ENCODE measurements at places on chromosomes 4 and X.

DNA sequence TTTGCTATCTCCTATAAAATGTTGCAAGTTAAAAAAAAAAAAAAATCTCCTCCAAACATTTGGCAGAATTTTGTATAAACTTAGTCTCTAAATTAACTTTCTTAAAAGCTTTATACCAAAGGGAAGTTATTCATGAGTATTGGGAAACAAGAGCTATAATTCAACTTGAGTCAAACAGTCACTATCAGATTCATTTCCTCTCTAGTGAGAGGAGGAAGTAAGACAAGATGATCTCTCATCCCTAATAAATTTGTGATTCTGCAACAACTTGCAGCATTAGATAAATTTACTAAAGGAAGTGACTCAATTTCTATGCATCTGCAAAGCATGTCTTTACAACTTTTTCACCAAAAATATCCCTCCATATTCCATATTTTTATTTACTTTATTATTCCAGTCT is 135.4 kb upstream of the GNPDA2 start:
- no peak overlapping the region for H3K27ac ChIP-seq
- no peak for DNase-seq
- H3K4me1 ChIP-seq, result no peaks in the 10 kb centered on the region

DNA sequence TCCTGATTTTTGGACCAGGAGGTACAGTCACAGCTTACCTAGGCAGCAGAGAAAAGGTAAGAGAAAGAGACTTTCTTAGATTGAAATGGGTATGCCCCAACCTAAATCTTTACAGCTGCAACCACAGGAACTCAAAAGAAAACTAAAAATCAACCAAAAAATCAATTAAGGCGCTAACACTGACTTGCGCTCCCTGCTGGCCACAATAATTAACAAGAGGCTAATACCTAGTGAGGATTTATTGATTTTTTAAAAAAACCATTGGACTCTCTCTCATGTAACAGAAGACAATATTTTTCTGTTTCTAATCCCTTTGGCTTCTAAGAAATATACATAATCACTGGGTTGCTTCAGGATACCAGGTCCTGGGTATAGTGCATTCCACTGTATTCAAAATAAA is 153.9 kb upstream of the TENM3 start:
- H3K4me3 ChIP-seq, result no peak overlapping the region
- no peak overlapping the region for H3K27ac ChIP-seq
- no peaks in the 10 kb centered on the region for H3K27me3 ChIP-seq
- no peaks in the 10 kb centered on the region for H3K36me3 ChIP-seq
- H3K4me1 ChIP-seq, result no peaks in the 10 kb centered on the region
- DNase-seq, result no peak

GRCh38 chr4:825063-825970 is 612 bp downstream of the CPLX1 start:
- H3K4me1 ChIP-seq, result peaks cover 12% of the 10 kb centered on the region
- H3K27ac ChIP-seq, result no peak overlapping the region
- no peak for DNase-seq
- no peaks in the 10 kb centered on the region for H3K36me3 ChIP-seq
- no peak overlapping the region for H3K4me3 ChIP-seq

DNA sequence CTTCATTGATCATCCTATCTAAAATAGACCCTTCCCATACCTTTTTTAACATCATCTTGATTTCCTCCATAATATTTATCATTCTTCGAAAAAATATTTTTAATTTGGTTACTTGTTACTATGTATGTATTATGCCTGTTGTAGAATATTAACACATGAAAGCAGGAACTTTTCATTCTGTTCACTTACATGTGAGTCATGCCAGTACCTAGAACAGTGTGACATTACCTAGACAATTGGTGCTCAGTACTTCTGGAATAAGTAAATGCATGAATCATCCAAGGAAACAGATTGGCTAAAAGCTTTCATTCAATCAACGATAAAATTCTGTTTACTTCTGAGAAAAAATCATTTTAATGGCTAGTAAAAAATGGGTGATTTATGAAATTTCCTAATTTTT is 76.4 kb downstream of the CXXC4 start:
- DNase-seq, result no peak
- H3K4me1 ChIP-seq, result no peaks in the 10 kb centered on the region
- H3K27ac ChIP-seq, result no peak overlapping the region

GRCh38 chr4:154939851-154940250 is 158.8 kb downstream of the RBM46 start:
- DNase-seq, result no peak
- H3K27me3 ChIP-seq, result no peaks in the 10 kb centered on the region
- no peak overlapping the region for H3K27ac ChIP-seq
- H3K36me3 ChIP-seq, result no peaks in the 10 kb centered on the region
- no peaks in the 10 kb centered on the region for H3K4me1 ChIP-seq
- no peak overlapping the region for H3K4me3 ChIP-seq

DNA sequence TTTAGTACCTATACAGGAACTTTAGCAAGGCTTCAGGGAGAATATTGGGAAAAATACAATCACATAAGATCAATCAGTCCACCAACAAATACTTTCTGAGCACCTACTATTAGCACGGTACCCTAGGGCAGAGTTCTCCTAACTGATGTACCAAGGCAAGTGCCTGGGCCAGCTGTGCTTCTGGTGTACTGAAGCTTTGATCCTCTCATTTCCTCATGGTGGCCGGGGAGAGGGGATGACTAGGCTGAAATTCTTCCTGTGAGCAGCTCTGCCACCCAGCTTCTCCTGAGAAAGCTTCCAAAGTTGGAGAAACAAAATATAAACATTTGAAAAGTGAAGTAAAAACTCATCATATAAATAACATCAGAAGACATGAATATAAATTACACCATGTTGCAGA is 49.3 kb upstream of the ATOH1 start:
- H3K36me3 ChIP-seq, result no peaks in the 10 kb centered on the region
- no peaks in the 10 kb centered on the region for H3K27me3 ChIP-seq
- no peaks in the 10 kb centered on the region for H3K4me1 ChIP-seq
- no peak overlapping the region for H3K4me3 ChIP-seq
- no peak overlapping the region for H3K27ac ChIP-seq

DNA sequence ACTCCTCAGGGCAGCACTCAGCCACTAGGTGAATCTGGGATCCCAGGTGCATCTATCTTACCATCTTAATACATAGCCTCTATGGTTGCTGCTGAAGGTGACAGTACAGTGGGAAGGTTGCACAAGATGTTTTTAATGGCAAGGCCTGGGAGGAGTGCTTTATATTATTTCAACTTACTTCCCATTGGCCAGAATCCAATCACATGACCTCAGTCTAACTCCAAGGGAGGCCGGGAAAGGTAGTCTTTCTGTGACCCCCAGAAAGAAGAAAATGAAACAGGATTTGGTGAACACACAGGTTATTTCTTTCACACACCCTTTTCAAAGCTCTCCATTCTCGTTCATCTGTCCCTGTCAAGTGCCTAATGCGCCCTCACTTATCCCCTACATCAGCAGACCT is 189.1 kb upstream of the ATP6AP2 start:
- H3K4me3 ChIP-seq, result no peak overlapping the region
- no peak overlapping the region for H3K27ac ChIP-seq
- DNase-seq, result no peak
- no peaks in the 10 kb centered on the region for H3K36me3 ChIP-seq

GRCh38 chrX:130393451-130394074 is 8.1 kb upstream of the GPR119 start:
- DNase-seq, result no peak
- no peak overlapping the region for H3K27ac ChIP-seq
- no peak overlapping the region for H3K4me3 ChIP-seq
- H3K4me1 ChIP-seq, result no peaks in the 10 kb centered on the region
- H3K36me3 ChIP-seq, result no peaks in the 10 kb centered on the region
- no peaks in the 10 kb centered on the region for H3K27me3 ChIP-seq

DNA sequence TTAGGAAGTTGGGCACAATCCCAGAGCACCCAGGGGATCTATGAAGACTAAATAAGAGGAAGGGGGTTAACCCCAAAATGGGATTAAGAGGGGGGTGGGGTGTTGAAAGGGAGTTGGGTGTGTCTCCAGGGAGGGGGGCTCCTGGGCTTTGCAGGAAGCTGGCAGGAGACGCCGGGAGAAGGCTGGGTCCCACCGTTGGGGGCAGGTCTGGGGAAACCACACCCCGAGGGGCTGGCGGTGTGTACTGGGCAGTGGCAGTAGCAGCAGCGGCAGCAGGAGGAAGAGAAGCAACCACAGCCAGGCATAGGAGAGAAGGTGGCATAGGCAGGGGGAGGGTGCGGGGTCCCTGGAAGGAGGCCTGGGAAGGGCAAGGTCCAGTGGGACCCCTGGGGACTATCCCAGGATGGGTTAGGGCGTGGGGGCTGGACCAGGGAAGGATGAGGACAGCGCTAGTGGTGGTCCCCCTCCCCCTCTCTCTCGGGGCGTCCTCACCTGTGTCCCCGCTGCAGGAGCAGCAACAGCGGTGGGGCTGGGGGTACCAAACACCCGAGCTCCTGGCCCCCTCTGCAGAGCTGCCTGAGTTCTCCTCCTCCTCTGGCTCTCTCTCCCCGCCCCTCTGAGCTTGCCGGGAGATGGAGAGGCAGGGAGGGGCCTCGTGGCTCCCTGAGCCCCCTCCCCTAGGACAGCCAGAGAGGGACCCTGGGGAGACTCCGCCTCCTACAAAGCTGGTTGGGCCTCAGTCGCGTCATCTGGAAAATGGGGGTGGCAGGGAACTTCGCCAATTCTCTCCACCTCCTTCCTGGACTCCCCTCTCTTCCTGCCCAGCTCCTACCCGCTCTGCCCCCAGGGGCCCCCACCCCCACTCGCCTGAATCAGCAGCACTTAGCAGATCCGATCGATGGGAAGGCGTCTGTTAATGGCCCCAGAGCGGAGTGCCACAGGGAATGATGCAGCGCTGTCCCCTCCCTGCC is at the start of gene KCND1:
Gene KCND1, minus strand, starts transcription at position 596 of the 971 bp plus-strand sequence. CDS start 1,573 bp downstream, outside the sequence.
- H3K36me3 ChIP-seq, result no peaks in the 10 kb centered on the region
- peak; percentile 51 for DNase-seq
- H3K4me3 ChIP-seq, result peak within 1 kb of the TSS; percentile 22

- no peak overlapping the region for H3K4me3 ChIP-seq
- H3K36me3 ChIP-seq, result no peaks in the 10 kb centered on the region
- no peaks in the 10 kb centered on the region for H3K27me3 ChIP-seq
- H3K27ac ChIP-seq, result no peak overlapping the region
- no peaks in the 10 kb centered on the region for H3K4me1 ChIP-seq
- no peak for DNase-seq
Measured at GRCh38 chrX:36577006-36577405, 431.2 kb upstream of the FAM47C start.

DNA sequence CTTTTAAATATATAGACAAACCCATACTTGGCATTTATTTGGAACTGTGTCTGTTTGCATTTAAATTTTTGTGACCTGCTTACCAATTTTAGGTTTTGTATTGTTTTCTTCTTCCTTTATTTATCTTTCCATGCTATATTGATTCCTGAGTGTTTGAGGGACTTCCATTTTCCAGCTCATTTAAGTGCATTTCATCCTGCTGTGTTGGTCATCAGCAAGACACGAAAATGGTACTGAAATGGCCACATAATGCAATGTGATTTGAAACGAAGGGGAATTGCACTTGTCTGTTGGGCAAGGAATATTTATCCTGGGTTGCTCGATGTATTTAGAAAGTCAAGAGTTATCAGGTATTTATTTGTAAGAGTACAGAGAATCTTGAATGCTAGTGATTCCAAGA is 524.3 kb upstream of the MAGEB2 start:
- no peaks in the 10 kb centered on the region for H3K27me3 ChIP-seq
- H3K4me3 ChIP-seq, result no peak overlapping the region
- no peak overlapping the region for H3K27ac ChIP-seq
- no peaks in the 10 kb centered on the region for H3K36me3 ChIP-seq
- DNase-seq, result no peak

GRCh38 chr4:32032136-32032672 is 1312.0 kb downstream of the PCDH7 start:
- H3K27me3 ChIP-seq, result no peaks in the 10 kb centered on the region
- H3K27ac ChIP-seq, result no peak overlapping the region
- H3K4me3 ChIP-seq, result no peak overlapping the region
- no peaks in the 10 kb centered on the region for H3K4me1 ChIP-seq
- DNase-seq, result no peak
- no peaks in the 10 kb centered on the region for H3K36me3 ChIP-seq

DNA sequence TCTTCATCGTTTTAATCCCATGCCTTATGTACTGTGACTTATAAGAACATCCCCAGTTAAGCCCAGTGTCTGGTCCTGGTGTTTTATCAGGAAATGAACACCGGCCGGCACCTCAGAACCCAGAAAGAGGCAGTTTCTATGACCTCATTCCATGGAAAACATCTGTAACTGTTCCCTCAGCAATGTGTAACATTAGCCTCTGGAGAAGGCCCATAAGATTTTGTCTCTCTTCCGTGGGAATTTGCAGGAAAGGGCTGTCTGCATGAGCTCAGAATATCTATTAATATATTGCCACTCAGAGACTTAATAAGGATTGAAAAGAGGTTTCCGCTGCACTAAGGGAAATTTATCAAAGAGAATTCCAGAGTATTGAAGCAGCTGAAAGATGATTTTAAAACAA is 3.1 kb upstream of the TCEANC start:
- no peaks in the 10 kb centered on the region for H3K36me3 ChIP-seq
- no peaks in the 10 kb centered on the region for H3K27me3 ChIP-seq
- no peak overlapping the region for H3K4me3 ChIP-seq
- H3K4me1 ChIP-seq, result no peaks in the 10 kb centered on the region
- H3K27ac ChIP-seq, result peak overlapping the region; percentile 2

DNA sequence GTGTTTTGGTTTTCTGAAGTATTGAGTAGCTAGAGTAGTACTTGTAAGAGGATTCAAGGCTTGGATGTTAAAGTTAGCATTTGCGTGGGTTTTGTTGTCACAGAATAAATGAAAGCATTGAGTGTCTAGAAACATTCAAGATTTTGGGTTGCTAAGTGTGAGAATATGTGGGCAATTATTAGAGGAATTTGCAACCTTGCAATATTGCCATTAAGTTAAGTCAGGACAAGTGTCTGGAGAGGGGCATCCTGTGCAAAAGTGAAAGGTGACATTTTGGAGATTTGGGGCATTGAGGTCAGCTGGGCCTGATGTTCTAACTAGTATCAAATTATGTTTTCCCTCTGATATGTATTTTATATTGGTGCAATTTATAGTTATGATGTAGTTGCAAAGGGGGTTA is 533.9 kb upstream of the GRID2 start:
- no peaks in the 10 kb centered on the region for H3K27me3 ChIP-seq
- no peaks in the 10 kb centered on the region for H3K4me1 ChIP-seq
- H3K36me3 ChIP-seq, result no peaks in the 10 kb centered on the region
- no peak for DNase-seq

GRCh38 chr4:123649645-123650391 is 253.2 kb downstream of the SPRY1 start:
- H3K36me3 ChIP-seq, result no peaks in the 10 kb centered on the region
- H3K4me1 ChIP-seq, result peaks cover 20% of the 10 kb centered on the region
- peak overlapping the region; percentile 61 for H3K27ac ChIP-seq
- no peak for DNase-seq
- H3K27me3 ChIP-seq, result no peaks in the 10 kb centered on the region

- H3K27ac ChIP-seq, result no peak overlapping the region
- no peak overlapping the region for H3K4me3 ChIP-seq
- no peaks in the 10 kb centered on the region for H3K36me3 ChIP-seq
- DNase-seq, result no peak
- no peaks in the 10 kb centered on the region for H3K4me1 ChIP-seq
- H3K27me3 ChIP-seq, result no peaks in the 10 kb centered on the region
Measured at GRCh38 chr4:144338148-144338547, 197.6 kb upstream of the GYPA start.

GRCh38 chr4:41647383-41647782 is 101.1 kb downstream of the PHOX2B start:
- DNase-seq, result no peak
- no peak overlapping the region for H3K4me3 ChIP-seq
- no peak overlapping the region for H3K27ac ChIP-seq
- H3K36me3 ChIP-seq, result no peaks in the 10 kb centered on the region
- no peaks in the 10 kb centered on the region for H3K4me1 ChIP-seq

All from uterus (tissue), 4 donors.